ENCODE measurements at places on chromosomes 12 and 14.

GRCh38 chr14:95961481-95961880, 77.7 kb upstream of the C14orf132 start:
- DNase-seq, result no peak

DNA sequence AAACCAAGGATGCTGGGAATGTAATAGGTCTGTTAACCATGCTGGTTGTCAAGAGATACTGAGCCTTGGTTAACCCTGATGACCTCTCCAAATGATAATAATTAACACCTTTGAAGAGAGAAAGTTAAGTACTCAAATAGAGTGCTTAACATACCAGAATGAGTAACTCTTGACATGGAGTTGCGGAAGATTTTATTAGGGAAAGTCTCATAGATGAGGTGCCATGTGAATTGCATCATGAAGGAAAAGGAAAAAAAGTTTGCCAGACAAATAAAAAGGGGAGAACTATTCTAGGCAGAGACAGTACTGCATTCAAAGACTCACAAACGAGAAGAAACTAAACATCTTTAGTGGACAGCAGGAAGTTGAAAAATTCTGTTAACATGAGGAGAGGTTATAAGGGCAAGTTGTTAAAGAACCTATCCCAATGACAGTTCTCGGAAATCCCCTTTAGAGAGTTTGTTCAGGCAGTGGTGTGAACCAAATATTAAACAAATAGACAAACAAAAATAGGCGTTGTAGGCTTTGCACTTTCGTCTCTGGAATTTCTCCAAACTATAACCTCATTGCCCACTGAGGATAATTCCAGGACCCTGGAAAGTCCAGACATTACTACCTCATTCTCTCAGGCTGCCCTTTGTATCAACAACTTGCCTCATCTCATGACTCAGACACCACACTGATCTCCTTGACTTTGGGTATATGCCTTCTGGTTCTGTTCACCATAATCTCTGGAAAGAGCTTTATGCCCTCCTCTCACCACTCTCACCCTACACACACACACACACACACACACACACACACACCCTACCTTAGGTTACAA, 435.0 kb downstream of the GXYLT1 start:
- DNase-seq, result no peak

GRCh38 chr14:94384342-94384741, 4.1 kb downstream of the SERPINA1 start:
- no peak for DNase-seq

GRCh38 chr12:58491306-58491705, 429.0 kb downstream of the LRIG3 start:
- peak; percentile 53 for DNase-seq

DNA sequence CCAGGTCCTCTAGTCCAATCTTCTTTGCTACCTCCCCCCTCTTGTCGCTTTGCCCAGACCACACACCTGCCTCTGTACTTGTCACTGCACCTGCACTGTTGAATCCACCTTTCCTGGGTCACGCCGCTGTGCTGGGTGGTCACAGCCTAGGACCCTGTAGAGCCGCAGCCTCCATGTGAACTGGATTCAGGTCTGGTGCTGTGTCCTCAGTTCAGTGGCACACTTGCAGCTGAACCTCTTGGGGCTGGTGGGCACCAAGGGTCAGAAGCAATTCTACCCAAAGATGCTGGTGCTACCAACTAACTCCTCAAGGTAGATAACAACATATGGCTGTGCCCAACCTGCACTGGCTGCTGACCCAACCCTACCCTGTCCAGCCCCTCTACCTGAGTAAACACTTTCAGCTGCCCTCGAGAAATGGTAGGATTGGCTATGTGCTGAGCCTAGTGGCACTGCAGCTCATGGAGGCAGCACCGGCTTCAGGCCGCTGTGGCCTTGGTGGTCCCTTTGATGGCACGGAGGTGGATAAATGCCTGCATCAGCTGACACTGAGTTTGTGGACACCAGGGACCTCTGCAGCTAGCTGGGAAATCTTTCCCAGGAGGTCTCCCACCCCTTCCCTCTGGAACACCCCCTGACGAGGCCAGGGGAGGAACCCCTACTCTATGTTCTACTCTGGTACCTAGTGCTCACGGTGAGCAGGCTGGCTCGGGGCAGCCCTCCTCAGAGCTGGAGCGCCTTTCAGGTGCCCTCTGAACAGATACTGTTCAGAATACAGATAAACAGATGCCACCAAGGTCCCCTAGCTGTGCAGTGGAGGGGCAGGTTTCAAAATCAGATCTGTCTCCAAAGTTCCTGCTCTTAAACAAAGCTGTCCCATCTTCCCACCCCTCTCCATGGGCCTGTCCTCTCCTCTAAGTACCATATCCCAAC, 14.3 kb downstream of the AGAP2 start:
- no peak for DNase-seq

DNA sequence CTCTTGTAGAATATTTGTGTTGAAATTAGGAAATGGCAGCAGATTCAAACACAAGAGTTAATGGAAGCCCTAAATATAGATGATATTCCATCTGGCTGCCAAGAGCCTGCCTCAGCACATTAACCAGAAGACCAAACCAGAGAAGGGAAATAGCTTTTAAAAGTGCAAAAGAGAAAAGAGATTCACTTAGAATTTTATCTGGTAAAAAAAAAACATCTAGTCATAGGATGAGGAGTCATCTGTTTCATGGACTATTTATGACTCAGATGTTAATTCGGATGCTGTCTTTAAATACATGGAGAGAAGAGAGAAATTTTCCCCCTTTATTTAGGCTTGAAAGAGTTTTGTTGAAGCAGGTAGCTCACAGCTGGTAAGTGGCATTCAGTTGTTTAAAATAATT, 201.6 kb upstream of the NUDT4 start:
- peak; percentile 77 for DNase-seq

DNA sequence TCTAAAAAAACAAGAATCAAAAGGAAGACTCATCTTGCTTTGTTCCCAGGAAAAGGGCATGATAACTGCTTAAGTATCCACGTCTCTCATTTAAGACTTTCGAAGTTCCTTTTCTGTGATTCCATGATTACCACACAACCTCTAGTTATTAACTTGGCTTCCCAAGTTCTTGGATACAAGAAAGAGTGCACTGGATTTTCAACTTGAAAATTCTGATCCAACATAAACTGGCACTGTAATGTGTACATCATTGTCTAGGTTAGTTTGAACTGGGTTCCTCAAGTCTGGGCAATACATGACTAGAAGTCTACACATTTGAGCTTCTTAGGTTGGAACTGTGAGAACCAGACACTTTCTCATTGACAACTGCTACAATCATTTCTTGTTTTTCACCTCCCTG, 1.6 kb downstream of the KLHL28 start:
- peak; percentile 22 for DNase-seq

GRCh38 chr14:99035268-99035667, 236.7 kb downstream of the BCL11B start:
- peak; percentile 24 for DNase-seq

- no peak for DNase-seq
These were observed 98.8 kb downstream of the DUSP6 start for GRCh38 chr12:89253488-89253887.

DNA sequence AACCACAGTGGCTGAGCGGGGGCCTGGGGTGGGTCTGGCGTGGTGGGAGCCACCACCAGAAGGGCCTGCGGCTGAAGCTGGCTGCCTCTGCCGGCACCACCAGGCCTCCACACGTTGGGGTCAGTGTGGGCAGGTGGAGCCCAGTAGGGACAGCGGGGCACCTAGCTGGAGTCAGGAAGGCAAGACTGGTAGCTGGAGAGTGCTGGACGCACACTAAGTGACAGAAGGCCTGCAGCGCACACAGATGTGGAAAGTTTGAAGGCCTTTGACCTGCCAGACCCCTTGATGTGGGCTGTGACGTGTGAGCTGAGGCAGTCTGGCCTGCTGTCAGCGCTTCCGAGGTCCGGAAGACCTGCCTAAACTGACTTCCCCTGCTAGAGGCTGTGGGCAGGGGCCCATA, 26.3 kb downstream of the RIN3 start:
- no peak for DNase-seq

- DNase-seq, result peak; percentile 91
These were observed 77.4 kb downstream of the FBXL14 start for GRCh38 chr12:1517007-1517406.

- DNase-seq, result peak; percentile 54
These were observed 337.1 kb downstream of the PCNX1 start for GRCh38 chr14:71244341-71244740.

- peak; percentile 25 for DNase-seq
These were observed 1.1 kb downstream of the MLXIP start for GRCh38 chr12:122079532-122080081.

DNA sequence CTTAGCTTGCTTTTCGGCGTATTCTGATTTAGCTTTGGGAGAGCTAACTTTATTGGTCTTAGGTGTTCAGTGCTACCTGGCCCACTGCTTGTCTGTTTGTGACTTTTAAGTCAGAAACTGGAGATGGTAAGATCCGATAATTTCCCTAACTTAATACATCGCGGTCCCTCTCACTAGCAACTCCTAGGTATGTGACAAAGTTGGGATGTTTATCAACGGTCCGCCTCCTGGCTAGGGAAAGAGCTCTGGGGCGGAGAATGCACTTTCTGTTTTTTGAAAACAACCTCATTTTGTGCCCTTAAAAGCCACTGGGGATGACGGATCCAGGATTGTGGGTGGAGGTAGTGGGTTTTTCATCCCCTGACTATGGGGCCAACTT, 1.2 kb downstream of the CDKN1B start:
- peak; percentile 41 for DNase-seq

- no peak for DNase-seq
These were observed 110.7 kb downstream of the NAV3 start for GRCh38 chr12:77941401-77941800.

DNA sequence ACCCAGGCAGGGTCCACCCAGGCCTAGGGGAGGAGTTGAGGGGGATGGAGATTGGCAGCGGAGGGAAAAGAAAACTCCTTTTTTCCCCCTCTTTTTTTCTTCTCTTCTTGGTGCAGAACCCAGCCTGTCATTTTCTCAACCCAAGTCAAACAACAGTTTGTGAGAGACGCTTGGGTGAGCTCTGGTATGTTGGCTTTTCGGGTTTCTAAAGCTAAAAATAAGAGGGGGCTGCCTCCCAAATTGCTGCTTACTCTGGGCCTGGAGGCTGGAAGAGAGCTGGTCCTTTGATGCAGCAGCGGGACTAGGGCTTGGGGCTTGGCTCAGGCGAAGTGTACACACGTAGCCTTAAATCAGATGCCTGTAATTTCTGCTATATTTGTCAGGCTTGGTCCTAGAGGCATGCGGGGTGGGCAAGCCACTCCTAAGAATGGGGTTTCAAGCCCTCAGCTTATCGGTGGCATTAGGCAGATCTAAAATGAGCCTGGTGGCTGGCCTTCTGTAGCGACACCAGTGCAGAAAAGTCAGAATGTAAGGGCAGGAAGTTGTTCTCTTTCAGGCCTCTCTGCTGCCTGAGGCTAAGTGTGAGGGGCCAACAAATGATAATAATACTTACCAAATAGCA, 816 bp upstream of the SLC8A3 start:
- no peak for DNase-seq

- DNase-seq, result no peak
These were observed 27.0 kb downstream of the FBLN5 start for GRCh38 chr14:91920526-91920925.

DNA sequence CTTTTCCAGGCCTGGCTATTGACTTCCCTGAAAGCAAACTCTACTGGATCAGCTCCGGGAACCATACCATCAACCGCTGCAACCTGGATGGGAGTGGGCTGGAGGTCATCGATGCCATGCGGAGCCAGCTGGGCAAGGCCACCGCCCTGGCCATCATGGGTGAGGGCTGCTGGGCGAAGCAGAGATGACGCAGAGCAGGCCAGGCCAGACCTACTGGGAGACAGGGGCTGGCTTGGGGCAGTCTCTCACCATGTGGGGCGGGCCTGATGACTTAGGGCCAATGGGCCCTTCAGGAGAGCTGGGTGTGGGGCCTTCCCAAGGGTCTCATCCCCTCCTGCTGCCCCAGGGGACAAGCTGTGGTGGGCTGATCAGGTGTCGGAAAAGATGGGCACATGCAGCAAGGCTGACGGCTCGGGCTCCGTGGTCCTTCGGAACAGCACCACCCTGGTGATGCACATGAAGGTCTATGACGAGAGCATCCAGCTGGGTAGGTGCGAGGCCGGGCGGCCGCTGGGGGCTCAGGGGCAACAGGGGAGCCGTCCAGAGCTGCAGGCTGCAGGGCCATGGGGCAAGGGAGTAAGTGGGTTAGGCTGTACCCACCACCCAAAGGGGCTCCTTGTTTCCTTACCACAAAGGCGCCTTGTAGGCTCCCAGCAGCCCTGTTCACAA, 33.0 kb upstream of the LRP1-AS start:
- no peak for DNase-seq

DNA sequence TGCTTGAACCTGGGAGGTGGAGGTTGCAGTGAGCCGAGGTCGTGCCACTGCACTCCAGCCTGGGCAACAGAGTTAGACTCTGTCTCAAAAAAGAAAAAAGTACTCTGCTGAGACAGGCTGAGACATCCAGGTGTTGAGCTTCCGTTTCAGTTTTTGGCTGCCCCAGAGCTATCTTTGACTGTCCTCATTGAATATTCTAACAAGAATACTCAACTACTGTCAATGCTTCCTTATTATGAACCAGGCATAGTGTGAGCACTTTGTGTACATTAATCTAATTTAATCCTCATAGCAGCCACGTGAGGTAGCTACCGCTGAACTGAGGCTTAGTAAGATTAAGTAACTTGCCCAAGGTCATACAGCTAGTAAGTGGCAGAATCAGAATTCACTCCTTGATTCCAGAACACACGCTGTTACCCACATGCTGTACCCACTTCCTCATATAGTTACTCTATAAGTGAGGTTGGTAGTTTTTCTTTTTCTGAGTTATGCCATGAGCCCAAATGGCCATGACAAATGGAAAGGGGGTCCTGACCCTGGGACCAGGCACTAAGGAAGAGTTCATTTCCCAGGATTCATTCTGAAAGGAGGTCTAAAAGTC, 11.3 kb downstream of the ALDH1L2 start:
- DNase-seq, result no peak

- DNase-seq, result peak; percentile 68
These were observed 67.3 kb upstream of the STK38L start for GRCh38 chr12:27176765-27177164.

DNA sequence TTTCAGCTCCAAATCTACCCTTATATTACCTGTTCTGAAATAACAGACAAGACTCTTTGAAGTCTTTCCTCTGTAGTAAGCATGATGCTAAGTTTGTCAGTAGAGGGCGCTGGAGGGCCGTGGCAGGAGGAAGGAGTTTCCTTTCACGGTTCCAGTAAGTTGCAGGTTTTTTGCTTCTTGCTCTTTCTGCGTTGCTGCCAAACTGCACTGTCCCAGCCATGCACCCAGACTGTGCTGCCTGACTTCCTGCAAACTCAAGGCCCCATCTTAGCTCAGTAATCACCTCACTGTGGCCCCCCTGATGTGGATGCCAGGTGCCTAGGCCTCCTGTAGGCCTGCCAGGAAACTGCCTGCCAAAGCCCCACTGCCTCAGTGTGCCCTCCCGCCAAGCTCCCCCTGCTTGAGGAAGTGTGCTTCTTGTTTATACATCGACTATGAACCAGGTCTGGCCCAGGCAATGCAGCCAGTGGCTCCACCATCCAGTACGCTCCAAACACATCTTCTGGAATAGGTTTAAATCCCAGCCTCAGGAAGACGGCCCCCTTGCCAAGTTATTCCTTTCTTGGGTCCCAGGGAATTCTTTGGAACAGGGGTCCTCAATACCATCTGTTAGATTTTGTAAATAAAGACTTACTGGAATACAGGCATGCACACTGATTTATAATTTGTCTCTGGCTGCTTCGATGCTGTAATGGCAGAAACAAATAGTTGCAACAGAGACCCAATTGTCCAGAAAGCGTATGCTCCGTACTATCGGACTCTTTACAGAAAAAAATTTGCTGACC, 193.7 kb upstream of the LRIG3 start:
- DNase-seq, result peak; percentile 90
